Right atrium auricular region (tissue), 2 donors: ENCODE measurements at places on chromosomes 6 and 20. TPM values are rescaled to one million over a fixed set of nuclear protein-coding genes. Genes with fewer than 3 reads are reported as not detected.

GRCh38 chr6:878179-878578 is 185.2 kb upstream of the EXOC2 start:
- H3K27me3 ChIP-seq = no peaks in the 10 kb centered on the region
- H3K36me3 ChIP-seq = no peaks in the 10 kb centered on the region
- H3K27ac ChIP-seq = no peak overlapping the region
- H3K4me1 ChIP-seq = no peaks in the 10 kb centered on the region

Gene HLA-A
- 272 TPM for total RNA-seq

DNA sequence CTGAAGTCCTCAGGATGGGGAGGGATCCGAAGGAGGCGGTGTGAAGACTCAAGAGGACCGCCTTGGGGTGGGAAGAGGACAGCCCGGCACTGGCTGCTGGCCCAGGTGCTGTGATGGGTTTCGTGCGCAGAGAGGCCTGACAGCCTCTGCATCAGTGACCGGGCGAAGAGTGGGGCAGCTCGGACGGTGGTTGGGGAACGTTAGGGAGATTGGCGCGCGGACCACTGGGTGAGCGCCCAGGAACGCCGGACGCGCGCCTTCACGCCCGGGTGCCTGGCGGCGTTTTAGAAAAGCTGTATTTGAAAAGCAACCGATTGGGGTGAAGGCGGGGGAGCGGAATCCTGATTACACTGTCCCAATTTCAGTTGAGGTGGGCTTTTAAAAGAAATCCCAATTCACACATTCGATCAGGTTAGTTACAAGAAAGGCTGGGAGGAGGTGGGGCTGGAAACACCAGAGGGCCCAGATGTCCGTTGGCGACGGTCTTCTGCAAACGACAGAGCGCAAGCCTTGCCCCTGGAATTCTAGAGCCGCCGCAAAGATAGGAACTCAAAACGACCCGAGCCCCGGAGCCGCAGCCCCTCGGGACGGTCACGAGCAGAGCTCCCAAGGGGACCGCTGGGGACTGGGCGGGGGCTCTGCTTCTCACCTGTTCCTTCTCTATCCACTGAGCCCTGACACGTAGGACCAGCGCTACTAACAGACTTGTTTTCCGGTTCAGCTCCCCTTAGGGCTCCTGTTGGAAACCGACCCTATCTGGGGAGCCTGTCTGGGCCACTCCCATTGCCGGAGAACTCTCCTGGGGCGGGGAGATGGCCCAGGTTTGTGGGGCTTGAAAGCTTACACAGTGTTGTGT is 8.5 kb upstream of the TRIM40 start:
- no peak for DNase-seq
- no peak overlapping the region for H3K27ac ChIP-seq
- no peaks in the 10 kb centered on the region for H3K36me3 ChIP-seq
- peaks cover 27% of the 10 kb centered on the region for H3K27me3 ChIP-seq
- H3K4me1 ChIP-seq = no peaks in the 10 kb centered on the region

Gene CASS4
- total RNA-seq = 2.4 TPM

Gene XKR7
- not detected for total RNA-seq

GRCh38 chr6:151240791-151241642 is 1.2 kb downstream of the AKAP12 start:
- peak overlapping the region; percentile 85 for H3K27ac ChIP-seq
- DNase-seq = peak; percentile 72
- peak overlapping the region; percentile 80 for H3K4me3 ChIP-seq
- H3K4me1 ChIP-seq = peaks cover 6% of the 10 kb centered on the region

DNA sequence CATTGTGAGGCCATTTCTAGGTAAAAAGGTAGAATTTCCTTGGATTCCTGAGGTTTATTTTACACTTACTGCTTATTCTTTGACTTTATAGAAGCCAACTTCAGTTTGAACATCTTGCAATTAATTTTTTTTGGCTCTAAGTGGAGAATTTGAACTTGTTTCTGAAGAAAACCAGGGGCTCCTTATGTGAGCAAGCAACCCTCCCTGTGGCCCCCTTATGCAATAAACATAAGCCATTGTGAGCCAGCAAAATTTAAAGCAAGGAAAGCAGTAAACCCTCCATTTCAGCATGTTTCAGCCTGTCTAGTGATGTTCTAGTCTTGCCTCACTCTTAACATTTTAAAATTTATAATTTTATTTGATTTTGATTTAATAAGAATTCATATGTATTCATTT is 5.6 kb downstream of the HLA-F start:
- no peaks in the 10 kb centered on the region for H3K4me1 ChIP-seq
- H3K27ac ChIP-seq = no peak overlapping the region
- H3K4me3 ChIP-seq = no peak overlapping the region
- H3K36me3 ChIP-seq = peaks cover 14% of the 10 kb centered on the region
- no peaks in the 10 kb centered on the region for H3K27me3 ChIP-seq
- no peak for DNase-seq

Gene OR5V1
- not detected for total RNA-seq

DNA sequence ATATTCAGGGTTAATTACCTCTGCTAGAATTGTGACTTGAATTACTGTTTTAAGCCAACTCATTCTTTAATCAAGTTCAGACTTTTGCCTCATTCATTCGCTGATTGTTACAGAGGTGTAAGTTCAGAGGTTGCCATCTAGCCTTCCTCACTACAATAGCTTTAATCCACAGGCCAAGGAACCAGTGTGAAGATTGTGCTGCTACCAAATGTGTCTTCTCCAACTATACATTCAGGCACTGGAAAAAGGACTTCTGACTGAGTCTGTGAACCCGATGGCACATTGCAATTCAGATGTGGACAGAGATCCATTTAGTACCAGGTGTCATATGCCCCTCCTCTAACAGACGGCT is 111.2 kb upstream of the ADGRF1 start:
- no peak for DNase-seq
- H3K4me1 ChIP-seq = no peaks in the 10 kb centered on the region
- H3K4me3 ChIP-seq = no peak overlapping the region
- H3K36me3 ChIP-seq = no peaks in the 10 kb centered on the region
- no peak overlapping the region for H3K27ac ChIP-seq

Gene ZNF391
- total RNA-seq = 0.89 TPM

DNA sequence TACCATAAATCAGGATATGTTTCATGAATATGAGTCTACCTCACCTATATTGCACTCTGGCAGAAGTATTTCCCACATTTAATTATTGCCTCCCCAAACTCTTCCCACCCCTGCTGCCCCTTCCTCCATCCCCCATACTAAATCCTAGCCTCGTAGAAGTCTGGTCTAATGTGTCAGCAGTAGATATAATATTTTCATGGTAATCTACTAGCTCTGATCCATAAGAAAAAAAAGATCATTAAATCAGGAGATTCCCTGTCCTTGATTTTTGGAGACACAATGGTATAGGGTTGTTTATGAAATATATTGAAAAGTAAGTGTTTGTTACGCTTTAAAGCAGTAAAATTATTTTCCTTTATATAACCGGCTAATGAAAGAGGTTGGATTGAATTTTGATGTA is 6.4 kb downstream of the EDN1 start:
- no peak for DNase-seq
- peaks cover 20% of the 10 kb centered on the region for H3K4me1 ChIP-seq
- H3K27me3 ChIP-seq = no peaks in the 10 kb centered on the region
- no peak overlapping the region for H3K27ac ChIP-seq

GRCh38 chr6:156948807-156949206 is 171.6 kb downstream of the ARID1B start:
- H3K27ac ChIP-seq = peak overlapping the region; percentile 21
- no peaks in the 10 kb centered on the region for H3K4me1 ChIP-seq
- no peaks in the 10 kb centered on the region for H3K27me3 ChIP-seq
- H3K36me3 ChIP-seq = no peaks in the 10 kb centered on the region

DNA sequence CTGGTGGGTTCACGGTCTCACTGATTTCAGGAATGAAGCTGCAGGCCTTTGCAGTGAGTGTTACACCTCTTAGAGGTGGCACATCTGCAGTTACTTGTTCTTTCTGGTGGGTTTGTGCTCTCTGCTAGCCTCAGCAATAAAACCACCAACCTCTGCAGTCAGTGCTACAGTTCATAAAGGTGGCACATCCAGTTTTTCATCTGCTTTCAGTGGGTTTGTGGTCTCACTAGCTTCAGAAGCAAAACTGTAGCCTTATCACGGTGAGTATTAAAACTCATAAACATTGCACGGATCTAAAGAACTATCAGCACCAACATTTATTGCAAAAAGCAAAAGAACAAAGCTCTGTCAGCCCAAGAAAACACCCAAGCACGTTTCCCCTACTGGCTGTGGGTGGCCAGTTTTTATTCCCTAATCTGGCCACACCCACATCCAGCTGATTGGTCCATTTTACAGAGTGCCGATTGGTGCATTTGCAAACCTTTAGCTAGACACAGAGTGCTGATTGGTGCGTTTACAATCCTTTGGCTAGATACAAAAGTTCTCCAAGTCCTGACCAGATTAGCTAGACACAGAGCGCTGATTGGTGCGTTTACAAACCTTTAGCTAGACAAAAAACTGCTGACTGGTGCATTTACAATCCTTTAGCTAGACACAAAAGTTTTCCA is 3.4 kb upstream of the TMEM14C start:
- no peaks in the 10 kb centered on the region for H3K4me1 ChIP-seq
- peak overlapping the region; percentile 42 for H3K4me3 ChIP-seq
- peak overlapping the region; percentile 77 for H3K27ac ChIP-seq

Gene CST2
- total RNA-seq = not detected
